Activated CD4-positive, alpha-beta memory T cell treated with anti-CD3 and anti-CD28 coated beads, Interleukin-2, amount 10 ng/mL, durations not matched to agents 7 days and 5 days (primary cell): ENCODE measurements at places on chromosomes 4 and X.

GRCh38 chrX:19360903-19361302 lies 17.2 kb downstream of the PDHA1 start:
- DNase-seq, result no peak

- no peak for DNase-seq
Measured at GRCh38 chrX:43733699-43734098, 77.6 kb downstream of the MAOA start.

DNA sequence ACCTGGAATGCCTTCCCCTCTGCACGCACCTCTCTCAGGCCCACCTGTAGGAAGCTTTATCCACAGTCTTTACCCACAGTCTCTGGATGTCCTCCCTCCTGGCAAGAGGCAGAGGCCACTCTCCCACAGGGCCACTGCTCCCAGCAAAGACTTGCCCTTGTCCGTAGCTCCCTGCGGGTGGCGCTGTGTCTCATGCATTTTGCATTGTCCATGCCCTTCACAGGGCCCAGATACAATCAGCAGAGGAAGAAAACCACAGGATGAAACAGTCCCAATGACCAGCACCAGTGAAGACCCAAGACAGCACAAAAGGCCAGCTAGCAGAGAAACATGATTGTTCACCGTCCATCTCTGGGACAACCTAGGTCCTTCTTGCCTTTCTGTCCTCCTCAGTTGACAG lies 2.1 kb upstream of the NSG1 start:
- peak; percentile 20 for DNase-seq

GRCh38 chrX:23012636-23013035 lies 12.9 kb downstream of the DDX53 start:
- DNase-seq, result no peak

DNA sequence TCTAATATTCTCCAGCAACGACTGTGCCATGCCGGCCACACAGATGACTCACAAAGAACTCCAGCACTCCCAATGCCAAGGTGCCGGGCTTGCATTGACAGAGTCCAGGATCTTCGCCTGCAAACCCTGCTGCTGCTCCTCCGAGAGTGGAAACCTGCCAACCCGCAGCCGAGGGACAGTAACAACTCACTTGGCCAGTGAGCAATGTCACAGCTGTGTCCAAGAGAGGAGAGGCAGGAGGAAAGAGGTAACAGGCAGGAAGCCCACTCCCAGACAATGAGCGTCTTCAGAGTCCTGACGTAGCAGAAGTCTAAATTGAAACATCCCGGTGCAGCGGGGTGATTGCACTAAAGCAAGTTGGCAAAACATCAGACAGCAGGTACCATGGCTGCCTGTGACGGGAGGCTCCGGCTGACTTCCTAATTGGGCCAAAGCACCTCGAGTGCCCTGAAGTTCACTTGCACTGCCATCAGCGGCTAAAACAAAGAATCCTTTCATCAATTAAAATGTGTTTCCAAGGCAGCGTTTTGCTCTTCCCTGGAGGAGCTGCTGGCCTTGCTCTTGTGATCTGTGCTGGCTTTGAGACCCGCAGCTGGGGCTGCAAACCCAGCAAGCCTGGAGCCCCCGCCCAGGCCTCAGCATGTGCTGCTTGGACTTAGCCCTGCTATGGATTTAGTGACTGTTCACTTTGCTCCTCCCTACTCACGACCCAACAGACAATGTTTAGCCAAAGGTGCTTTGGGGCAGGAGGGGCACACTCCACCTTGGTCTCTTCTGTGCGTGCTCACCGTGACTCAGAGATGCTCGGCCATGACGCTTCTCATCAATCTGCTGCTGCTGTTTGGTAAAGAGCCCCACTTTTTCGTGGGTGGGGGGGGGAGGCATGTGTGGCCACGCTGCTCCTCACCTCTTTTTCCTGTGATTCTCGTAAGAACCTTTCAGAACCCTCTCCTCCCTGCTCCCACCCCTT lies 36.5 kb downstream of the DCTD start:
- no peak for DNase-seq
